ENCODE measurements at places on chromosomes 6 and 20.
A peak's percentile ranks its signal among the peaks of the same experiment; 100 is the strongest.

GRCh38 chr20:50467718-50468356, 42.3 kb upstream of the PTPN1 start:
- peak; percentile 52 for DNase-seq

DNA sequence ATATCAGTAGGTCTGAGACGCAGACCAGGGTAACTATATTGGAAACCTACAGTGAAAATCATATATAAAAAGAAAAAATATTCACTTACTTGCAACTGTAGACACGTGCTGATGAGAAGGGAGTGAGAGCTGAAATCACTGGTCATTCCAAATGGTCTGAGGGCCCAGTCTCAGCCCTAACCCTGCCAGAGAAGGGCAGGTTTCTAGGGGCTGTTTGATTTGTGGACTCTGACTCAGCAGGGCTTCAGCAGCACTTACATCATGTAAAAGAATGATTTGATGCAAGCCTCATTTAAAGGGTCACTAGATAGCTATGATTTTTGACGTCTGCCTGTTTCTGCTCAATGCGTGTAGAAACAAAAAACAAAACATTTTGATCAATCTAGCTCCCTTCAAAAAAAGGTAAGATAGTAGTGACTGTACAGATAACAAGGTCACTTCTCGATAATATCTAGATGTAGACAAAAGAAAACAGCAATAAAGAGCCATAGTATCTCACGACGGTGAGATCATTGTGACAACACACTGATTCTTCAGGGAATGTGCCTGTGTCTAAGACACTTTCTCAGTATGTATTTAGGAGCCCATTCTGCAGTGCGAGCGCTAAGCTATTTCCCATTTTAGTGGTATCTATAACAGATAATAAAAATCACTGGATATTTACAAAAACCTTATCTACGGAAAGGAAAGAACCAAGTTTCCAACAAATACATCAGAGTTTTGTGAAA, 307.2 kb downstream of the HIVEP2 start:
- DNase-seq = no peak

- DNase-seq = no peak
Measured at GRCh38 chr6:121237859-121238258, 96.4 kb downstream of the TBC1D32 start.

- DNase-seq = no peak
Measured at GRCh38 chr20:61731363-61732181, 334.1 kb downstream of the TAF4 start.

- no peak for DNase-seq
Measured at GRCh38 chr6:114092943-114093342, 122.0 kb upstream of the HDAC2 start.

GRCh38 chr6:12577124-12577850, 139.3 kb upstream of the PHACTR1 start:
- DNase-seq = no peak

DNA sequence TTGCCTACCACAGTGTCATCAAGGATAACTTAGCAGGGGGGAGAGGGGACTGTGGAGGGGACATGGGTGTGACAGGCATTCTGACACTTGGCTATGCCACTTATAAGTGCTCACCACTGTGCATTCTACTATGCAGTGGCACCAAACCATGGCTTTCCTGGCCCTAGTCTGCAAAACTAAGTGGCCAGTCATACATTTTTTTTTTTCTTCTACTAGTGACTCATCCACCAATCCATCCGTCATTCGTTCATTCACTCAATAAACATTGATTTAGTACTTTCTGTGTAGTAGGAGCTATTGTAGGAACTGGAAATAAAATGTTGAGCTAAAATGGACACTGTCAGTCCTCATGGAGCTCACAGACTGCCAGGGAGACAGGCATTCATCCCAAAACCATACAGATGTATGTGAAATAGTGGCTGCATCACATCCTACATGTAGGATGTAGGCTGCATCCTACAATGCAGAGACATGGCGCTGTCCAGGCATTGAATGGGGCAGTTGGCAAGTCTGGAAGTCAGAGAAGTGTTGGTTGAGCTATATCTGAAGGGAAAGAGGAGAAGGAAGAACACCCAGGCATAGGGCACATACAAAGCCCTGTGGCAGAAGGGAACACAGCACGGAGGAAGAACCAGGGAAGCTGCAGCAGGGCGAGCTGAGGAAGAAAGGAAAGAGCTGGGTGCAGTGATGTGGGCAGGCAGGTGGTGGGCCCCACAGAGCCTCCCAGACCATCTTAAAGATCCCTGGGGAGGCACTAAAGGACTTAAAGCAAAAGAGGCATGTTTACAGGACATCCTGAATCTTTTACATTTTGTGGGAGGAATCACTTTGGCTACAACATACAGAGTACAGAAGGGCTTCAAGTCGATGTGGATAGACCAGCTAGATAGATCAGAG, 224.4 kb downstream of the UST start:
- DNase-seq = no peak

GRCh38 chr6:167649476-167649875, 177.2 kb upstream of the AFDN start:
- no peak for DNase-seq

GRCh38 chr6:12944001-12944400, 227.4 kb downstream of the PHACTR1 start:
- DNase-seq = no peak

DNA sequence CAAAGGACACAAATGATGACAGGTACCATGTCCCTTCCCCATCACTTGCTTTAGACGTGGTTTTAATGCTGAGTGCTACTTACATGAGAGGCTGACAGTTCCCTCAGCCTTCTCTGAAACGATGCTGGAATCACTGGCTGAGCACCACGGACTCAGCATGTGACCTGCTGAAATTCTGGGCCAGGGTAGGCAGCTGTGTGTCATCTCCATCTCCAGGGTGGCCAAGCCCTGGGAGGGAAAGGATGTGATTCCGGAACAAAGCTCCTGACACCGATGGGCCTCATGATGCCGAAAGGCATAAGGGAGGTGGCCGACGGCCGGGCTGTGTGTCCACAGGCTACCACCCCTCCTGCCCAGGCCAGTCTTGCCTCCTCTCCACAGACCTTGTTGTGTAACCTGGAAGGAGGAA, 184.3 kb upstream of the CST7 start:
- no peak for DNase-seq

DNA sequence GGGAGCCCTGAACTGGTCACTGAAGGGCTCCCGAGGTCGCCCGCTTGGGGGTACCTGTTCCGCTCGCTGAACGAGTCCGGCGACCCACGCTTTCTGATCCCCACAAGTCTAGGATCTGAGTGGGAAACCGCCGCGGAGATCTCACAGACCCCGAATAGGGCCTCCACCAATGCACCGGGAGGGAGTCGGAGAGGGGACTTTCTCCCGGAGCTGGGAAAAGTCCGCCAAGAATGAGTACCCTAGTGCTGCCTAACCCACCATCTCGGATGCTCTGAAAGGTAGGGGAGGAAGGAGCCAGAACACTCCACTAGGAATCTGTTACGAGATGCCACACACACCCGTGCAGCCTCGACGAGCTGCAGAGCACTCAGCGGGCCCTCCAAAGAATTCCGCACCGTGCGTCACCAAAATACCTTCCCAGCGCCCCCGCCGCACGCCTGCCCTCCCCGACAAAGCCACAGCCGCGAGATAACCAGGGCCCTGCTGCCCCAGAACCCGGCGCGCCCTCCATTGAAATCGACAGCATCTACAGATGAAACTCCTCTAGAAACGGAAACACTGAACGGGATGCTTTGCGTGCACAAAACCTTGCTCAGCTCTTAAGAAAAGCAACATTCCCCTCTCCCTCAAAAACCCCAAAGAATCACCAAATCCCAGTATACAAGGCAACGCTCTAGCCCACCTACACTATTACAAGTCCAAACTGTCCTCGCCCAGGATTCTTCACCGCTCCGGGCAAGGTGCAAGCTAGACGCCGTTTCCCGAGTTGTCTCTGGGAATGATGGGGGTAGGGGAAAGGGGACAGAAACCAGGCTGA, 686 bp downstream of the COL12A1 start:
- no peak for DNase-seq

DNA sequence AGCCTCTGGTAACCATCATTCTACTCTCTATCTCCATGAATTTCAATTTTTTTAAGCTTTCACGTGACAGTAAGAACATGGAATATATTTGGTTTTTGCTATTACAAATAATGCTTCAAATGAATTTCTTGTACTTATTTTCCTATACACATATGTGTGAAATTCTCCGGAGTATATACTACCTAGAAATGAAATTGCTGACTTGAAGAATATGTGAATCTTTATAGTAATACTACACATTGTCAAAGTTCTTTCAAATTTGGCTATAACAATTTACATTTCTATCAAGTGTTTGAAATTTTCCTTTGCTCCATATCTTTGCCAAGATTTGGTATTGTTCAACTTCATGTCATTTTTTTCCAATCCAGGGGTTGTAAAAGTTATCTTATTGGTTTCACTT, 11.6 kb upstream of the VGLL2 start:
- DNase-seq = no peak
